ENCODE measurements at places on chromosomes 13 and 19.

- H3K27ac ChIP-seq, result no peak overlapping the region
- DNase-seq, result no peak
- H3K4me1 ChIP-seq, result no peaks in the 10 kb centered on the region
- H3K27me3 ChIP-seq, result peaks cover 7% of the 10 kb centered on the region
- H3K36me3 ChIP-seq, result no peaks in the 10 kb centered on the region
Measured at GRCh38 chr19:17602217-17602616, 46.8 kb downstream of the COLGALT1 start.

GRCh38 chr13:62879071-62879470, 1463.4 kb upstream of the PCDH20 start:
- H3K27me3 ChIP-seq, result no peaks in the 10 kb centered on the region
- no peak overlapping the region for H3K27ac ChIP-seq
- no peak overlapping the region for H3K4me3 ChIP-seq
- DNase-seq, result no peak
- no peaks in the 10 kb centered on the region for H3K36me3 ChIP-seq
- no peaks in the 10 kb centered on the region for H3K4me1 ChIP-seq

GRCh38 chr19:35369522-35369921, 1.3 kb upstream of the GPR42 start:
- DNase-seq, result no peak
- no peaks in the 10 kb centered on the region for H3K4me1 ChIP-seq
- H3K27me3 ChIP-seq, result no peaks in the 10 kb centered on the region

GRCh38 chr13:96273196-96273595, 183.3 kb downstream of the HS6ST3 start:
- DNase-seq, result no peak
- H3K36me3 ChIP-seq, result no peaks in the 10 kb centered on the region
- no peaks in the 10 kb centered on the region for H3K27me3 ChIP-seq
- H3K27ac ChIP-seq, result no peak overlapping the region
- H3K4me1 ChIP-seq, result no peaks in the 10 kb centered on the region

DNA sequence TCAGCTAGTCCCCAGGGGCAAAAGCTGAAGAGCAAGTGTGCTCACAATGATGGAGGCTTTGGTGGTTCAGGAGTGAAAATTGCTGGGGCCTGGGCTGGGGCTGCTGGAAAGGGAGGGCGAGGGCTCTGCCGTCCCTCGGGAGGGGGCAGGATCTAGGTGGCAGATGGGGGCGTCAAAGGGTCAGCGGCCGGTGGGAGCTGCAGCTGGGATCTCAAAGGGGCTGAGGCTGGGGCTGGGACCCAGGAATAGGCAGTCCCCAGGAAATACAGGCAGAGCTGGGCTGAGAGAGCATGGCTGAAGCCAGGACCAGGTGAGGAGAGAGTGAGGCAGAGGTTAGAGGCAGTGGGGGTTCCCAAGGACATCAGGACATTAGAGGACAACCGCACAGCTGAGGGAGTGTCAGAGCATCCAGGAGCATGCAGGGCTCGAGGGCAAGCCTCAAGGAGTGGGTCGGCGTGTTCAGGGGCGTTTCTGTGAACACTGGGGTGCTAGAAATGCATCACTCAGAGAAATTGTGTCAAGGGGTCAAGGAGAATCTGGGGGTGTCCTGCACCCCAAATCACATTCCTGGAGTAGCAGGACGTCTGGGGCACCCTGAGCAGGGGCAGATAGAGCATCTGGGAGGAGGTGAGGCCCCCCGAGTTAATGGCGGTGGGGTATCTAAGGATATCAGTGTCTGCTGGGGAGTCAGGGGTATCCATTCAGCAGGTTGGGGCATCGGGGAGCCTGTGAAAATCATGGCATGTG, 1.2 kb upstream of the SYNE4 start:
- peak overlapping the region; percentile 81 for H3K27ac ChIP-seq
- no peak for DNase-seq
- H3K4me1 ChIP-seq, result no peaks in the 10 kb centered on the region
- H3K36me3 ChIP-seq, result no peaks in the 10 kb centered on the region

DNA sequence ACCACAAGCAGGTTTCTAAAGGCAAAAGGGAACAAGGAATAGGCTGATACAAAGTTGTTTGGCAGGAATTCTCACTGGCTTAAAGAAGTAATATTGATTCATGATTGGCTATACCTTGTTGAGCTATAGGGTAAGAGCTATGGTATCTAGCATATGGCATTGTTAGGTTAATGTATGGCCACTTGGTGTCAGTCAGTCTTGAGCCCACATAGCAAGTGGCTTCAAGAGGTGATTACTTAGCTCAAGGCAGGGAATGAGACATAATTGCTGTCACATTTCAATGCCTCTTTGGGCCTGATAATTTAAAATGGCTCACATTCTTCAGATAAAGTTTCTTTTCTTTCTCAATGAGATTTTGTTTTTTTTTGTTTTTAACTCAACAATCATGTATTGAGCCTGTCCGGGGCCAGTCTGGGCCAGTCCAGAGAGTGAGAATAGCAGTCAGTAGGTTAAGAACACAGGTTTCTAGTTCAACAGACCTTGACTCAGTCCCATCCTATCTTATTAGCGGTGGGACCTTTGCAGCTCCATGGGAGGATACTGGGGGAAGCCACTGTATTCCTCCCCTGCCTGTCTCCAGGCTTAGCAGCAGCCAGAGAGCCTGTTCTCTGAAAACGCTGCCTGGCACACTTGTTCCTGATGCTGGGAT, 45.8 kb upstream of the RCBTB2 start:
- no peak for DNase-seq
- H3K4me3 ChIP-seq, result no peak overlapping the region
- no peaks in the 10 kb centered on the region for H3K36me3 ChIP-seq
- no peaks in the 10 kb centered on the region for H3K4me1 ChIP-seq
- no peaks in the 10 kb centered on the region for H3K27me3 ChIP-seq
- peak overlapping the region; percentile 62 for H3K27ac ChIP-seq

GRCh38 chr19:40571005-40571318, 5.7 kb upstream of the SHKBP1 start:
- H3K27me3 ChIP-seq, result peaks cover 4% of the 10 kb centered on the region
- no peak for DNase-seq
- H3K4me3 ChIP-seq, result no peak overlapping the region
- H3K27ac ChIP-seq, result peak overlapping the region; percentile 36
- H3K4me1 ChIP-seq, result peaks cover 7% of the 10 kb centered on the region

DNA sequence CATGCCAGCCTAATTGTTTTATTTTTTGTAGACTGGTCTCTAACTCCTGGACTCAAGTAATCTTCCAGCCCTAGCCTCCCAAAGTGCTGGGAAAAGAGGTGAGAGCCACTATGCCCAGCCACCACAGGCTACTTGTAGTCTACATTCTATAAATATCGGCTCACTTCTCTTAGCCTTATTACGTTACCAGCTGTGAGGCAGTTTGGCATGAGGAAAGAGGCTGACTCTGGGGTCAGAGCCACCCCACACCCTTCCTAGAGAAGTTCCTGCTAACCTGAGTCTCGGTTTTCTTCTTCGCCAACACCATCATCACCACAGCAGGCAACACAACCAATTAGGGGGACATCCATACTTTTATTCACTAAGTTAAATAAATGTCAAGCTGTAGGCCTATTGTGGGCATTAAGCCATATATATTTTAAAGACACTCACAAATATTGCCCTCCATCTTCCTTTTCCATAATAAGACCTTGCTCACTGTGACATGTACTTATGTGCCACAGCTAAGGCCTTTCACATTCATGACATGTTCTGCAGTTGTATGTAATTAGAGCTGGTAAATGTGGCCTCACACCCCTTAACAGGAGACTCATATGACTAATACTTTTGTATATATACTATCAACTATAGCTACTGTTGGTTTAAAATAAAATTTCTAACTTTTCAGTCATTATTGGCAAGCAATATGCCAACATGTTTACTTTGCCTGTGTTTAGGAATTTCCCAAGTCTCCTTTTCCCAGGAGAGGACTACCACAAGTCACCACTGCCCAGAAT, 5.7 kb downstream of the SLC25A30 start:
- H3K27ac ChIP-seq, result no peak overlapping the region
- no peak overlapping the region for H3K4me3 ChIP-seq
- H3K36me3 ChIP-seq, result no peaks in the 10 kb centered on the region
- no peaks in the 10 kb centered on the region for H3K27me3 ChIP-seq

Data from breast epithelium (tissue), 4 donors.